Stimulated activated CD4-positive, alpha-beta T cell treated with anti-CD3 and anti-CD28 coated beads, Interleukin-15, amount 100 ng/mL, for 48 hours (primary cell): ENCODE measurements at places on chromosomes 6 and 20.

GRCh38 chr6:167846997-167847606 lies 20.4 kb downstream of the AFDN start:
- DNase-seq, result no peak

DNA sequence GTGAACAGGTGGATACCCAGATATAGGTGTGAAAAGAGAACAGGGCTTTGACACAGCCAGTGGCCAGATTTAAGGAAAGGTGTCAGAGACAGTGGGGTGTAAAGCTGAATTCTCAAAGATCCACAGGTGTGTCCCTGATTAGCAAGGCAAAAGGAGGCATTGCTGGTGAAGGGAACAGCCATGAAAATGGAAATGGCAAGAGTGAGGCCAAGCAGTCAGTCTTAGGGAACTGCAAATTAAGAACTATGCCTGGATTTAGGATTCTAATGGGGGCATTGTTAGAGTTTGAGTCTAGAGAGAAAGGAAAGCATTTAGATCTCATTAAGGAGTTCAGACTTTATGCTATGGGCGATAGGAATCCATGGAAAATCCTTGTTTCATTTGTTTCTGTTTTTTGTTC lies 789.2 kb downstream of the MAFB start:
- no peak for DNase-seq

DNA sequence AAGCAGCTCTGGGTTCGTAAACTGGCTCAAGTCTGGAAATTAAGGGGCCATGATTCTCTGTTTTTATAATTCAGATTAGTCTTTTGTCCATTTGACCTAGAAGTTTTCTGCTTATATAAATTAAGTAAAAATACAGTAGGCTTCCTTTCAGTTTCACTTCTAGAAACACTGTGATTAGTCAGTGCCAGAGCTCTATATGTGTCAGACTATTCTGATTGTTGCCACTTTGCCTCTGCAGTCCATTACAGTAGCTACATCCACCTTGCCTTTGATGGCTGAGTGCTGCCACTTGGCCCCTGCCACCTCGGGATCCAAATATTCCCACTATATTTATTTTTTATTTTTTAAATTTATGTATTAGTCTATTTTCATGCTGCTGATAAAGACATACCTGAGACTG lies 7.9 kb downstream of the ZC2HC1B start:
- DNase-seq, result no peak

GRCh38 chr6:125577124-125577662 lies 172.2 kb upstream of the HEY2 start:
- no peak for DNase-seq

DNA sequence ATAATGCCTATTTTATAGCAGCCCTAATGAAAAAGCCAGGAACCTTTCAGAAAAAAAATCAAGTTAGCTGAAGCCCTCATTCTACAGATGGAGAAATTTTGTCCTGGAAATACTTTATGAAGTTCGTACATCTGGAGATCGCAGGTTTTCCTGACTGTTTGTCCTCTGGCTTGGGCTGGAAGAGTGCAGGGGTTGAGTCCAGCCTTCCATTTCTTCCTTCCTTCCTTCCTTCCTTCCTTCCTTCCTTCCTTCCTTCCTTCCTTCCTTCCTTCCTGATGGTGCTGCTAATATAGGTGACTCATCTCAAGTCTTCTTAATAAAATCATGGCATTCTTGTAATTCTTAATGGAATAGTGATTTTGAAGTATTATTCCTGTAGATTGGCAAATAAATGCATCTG lies 227.4 kb downstream of the CLVS2 start:
- no peak for DNase-seq
